ENCODE measurements at places on chromosomes 2 and 18.
A peak's percentile ranks its signal among the peaks of the same experiment; 100 is the strongest.

DNA sequence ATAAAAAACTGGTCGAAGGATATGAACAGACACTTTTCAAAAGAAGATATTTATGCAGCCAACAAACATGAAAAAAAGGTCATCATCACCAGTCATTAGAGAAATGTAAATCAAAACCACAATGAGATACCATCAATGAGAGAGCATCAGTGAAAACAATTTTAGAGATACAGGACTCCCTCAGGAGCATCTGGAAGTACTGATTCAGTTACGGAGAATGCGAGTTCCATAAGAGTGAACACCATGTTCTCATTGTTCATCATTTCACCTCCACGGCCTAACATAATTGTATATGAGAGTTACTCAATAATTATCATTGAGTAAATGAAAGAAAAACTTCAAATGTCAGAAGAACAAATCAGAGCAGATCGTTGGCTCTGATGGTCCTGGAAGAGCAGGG lies 140.9 kb upstream of the TANK start:
- DNase-seq: no peak

DNA sequence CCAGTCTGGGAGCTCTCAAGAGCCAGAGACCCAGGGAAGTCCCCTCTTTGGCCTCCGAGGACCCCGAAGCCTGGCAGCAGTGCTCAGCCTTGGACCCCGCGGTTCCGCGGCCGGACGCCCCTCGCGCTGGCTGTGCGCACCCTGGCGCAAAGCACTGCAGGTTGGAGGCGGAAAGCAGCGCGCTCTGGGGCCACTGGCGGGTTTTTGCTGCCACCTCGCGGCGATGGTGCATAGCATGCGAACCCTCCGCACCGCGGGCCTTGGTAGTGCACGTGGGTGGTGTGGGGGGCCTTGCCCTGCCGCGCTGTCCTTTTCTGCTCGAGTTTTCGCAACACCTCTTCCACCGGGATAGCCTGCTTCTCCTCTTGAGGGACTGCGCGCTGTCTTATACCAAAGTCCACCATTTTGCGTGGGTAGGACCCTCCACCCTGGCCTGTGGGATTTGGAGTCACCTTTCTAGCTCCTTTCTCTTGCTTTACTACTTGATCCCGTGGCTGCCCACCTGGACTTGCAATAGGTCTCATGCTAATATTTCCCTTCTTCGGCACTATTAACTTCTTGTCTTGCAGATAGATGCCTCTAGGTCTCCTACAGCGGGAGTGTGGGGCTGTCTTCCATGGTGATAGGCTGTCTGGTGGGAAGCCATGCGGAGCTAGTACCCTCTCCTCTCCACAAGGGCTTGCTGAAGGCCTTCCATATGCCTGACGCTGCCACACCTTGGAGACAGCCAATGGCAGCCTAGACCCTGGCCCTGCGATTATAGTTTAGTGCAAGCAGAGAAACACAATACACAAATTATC lies 14.3 kb downstream of the SIX3 start:
- DNase-seq: peak; percentile 87

GRCh38 chr2:13821255-13821880 lies 811.1 kb upstream of the LRATD1 start:
- no peak for DNase-seq

DNA sequence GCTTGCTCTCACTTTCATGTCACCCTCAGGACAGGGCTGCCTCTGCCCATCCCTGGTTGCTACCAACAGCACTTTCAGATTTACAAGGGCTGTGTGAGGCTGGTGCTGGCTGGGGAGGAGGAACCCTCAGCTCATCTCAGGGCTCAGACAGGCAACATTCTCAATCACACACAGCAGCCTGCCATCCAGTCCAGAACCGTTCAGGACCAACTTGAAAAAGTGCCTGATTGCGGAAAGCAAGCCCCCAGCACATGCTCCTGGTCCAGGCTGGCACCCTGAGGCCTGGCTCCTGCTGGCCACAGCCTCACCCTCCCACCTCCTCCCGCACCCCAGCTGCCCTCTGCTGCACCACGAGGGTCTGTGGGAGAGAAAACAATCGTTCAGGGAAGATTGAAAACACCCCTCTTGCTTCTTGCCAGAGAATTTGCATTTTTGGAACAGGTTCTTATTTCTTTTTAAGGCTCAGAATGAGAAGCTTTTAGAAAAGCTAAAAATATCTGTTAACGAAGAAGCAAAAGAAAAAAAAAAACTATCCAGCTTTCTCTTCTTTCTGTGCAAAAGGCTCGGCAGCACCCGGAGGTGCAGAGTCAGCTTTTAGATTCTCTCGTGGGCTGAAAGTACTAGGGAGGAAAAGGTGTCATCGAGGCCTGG lies 403.8 kb upstream of the ID2 start:
- DNase-seq: no peak

- no peak for DNase-seq
Measured at GRCh38 chr2:27857417-27858172, 32.6 kb downstream of the RBKS start.

DNA sequence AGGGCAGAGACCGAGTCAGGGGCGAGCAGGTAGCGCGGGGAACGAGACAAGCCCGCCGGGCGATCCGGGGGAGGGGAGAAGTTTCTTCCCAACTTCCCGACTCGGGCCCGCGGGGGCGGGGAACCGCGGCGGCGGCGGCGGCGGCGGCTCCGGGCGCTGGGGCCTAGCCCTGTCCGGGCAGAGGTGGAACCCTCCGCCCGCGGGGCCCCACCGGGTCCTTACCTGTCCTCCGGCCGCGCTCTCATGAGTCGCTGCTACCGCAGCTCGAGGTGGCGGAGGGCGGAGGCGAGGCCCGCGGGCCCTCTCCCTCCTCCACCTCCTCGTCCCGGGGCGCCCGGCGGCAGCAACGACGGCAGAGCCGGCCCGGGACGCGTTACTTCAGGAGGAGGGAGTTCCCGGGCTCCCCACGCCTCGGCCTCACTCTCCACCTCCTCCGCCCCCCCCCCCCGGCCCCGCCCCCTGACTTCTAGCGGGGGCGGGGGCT lies at the start of gene YES1:
Gene YES1, minus strand, starts transcription at position 351 of the 484 bp plus-strand sequence. CDS start 55,415 bp downstream, outside the sequence.
- DNase-seq: no peak

DNA sequence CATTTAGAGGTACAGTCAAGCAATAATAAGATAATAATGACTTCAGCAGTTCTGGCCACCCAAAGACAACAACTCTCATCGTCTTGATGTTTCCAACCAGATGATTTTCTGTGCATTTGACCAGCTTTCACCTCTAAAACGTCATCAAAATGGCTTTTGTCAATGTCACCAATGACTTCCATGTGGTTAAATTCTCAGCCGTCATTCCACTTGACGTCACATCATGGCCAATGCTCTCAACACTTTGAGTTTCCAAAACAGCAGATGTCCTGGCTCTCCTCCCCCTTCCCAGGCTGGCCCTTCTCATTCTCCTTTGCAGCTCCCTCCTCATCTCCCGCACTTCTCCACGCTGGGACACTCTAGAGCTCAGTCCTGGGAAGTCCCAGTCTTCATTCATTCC lies 258.3 kb downstream of the BCL2 start:
- DNase-seq: no peak

GRCh38 chr18:56034949-56035348 lies 447.0 kb upstream of the TCF4 start:
- DNase-seq: no peak

- no peak for DNase-seq
Measured at GRCh38 chr2:56674084-56674483, 490.3 kb downstream of the CCDC85A start.

DNA sequence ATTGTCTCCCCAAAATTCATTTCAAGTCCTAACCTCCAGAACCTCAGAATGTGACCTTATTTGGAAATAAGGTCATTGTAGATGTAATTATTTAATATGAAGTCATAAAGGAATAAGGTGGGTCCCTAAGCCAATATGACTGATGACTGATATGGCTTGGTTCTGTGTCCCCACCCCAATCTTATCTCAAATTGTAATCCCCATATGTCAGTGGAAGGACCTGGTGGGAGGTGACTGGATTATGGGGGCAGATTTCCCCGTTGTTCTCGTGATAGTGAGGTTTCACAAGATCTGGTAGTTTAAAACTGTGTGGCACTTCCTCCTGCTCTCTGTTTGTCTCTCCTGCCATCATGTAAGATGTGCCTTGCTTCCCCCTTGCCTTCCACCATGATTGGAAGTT lies 43.0 kb upstream of the BCL11A start:
- DNase-seq: no peak

GRCh38 chr2:10573709-10574108 lies 116.1 kb downstream of the NOL10 start:
- DNase-seq: no peak

DNA sequence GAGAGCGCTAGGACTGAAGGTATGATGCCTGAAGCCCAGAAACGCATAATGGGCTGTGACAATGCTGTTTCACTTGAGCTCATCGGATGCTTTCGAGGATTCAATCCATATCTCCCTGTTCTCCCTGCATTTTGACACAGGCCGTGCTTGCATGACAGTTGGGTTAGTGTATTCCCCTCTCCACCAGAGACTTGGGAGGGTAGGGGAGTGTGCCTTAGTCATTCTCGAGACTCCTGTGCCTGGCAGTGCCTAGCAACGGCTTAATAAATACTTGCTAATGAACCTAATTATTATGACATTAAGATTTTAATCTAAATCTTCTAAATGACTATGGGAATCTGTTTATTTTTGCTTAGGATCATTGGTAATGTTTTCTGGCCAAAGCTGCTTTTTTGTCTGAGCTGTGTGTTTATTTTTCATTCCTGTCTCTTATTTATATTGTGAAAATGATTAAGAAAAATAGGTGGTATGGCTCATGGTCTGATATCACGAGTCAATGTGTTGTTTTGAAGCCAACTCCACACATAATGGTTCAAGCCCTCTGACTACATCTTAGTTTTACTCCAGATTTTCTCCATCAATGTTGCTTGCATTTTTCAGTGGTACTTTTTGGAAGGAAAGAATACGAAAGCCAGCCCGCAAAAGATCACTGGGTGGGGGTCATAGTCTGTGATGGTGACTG lies 61.3 kb downstream of the NEDD4L start:
- no peak for DNase-seq

GRCh38 chr2:198214114-198214596 lies 409.8 kb downstream of the PLCL1 start:
- DNase-seq: no peak

GRCh38 chr2:158573739-158574138 lies 117.0 kb downstream of the PKP4 start:
- DNase-seq: no peak

GRCh38 chr18:62389761-62390481 lies 64.8 kb downstream of the TNFRSF11A start:
- DNase-seq: no peak

GRCh38 chr2:144040834-144041233 lies 479.1 kb downstream of the ZEB2 start:
- DNase-seq: no peak

GRCh38 chr2:27672723-27673486 lies 9.2 kb downstream of the SLC4A1AP start:
- no peak for DNase-seq

DNA sequence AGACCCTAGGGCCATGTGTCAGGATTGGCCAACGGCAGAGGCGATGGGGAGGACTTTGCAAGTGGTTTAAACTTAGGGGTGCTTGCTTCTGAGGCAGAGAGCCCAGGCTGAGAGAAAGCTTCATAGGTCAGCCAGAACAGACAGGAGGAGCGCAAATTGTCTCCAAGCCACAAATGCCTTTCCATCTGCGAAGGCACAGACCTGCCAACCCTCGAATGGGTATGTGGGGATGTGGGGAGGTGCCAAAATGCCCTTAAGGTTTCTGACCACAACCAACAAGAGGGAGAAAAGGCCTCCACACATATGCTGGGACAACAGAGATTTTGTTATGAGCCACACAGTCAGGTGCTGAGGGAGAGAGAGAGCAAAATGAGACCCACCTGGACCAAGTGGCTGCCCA lies 283.6 kb downstream of the CYP26B1 start:
- no peak for DNase-seq

- no peak for DNase-seq
Measured at GRCh38 chr2:164595031-164595430, 26.3 kb downstream of the GRB14 start.

GRCh38 chr18:45034179-45034578 lies 353.5 kb downstream of the SETBP1 start:
- DNase-seq: no peak

- no peak for DNase-seq
Measured at GRCh38 chr18:677145-677544, 19.7 kb downstream of the TYMS start.

GRCh38 chr2:75737961-75738360 lies 27.2 kb upstream of the GCFC2 start:
- DNase-seq: no peak

GRCh38 chr18:49161627-49162026 lies 210.9 kb upstream of the SMAD7 start:
- no peak for DNase-seq

DNA sequence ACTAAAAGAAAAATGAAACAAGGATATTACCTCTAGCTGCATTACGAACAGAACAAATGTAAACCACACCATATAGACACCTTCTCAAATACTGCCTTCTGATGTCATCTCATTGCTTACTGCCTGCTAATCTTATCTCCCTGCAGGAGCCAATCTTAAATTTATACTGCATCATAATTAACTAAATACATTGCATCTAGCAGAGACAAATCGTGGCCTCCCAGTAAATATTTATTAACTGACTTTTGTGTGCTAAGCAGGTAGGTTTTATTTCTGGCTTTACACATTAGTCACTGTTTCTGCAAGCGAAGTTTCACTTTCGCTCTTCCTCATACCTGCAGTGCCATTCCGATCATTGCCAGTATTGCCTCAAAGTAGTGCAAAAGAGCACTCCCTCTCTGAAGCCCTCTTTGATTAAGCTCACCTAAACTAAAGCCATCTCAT lies 67.5 kb downstream of the SPATS2L start:
- DNase-seq: peak; percentile 61

- peak; percentile 99 for DNase-seq
Measured at GRCh38 chr2:88016086-88016959, at the start of gene RNU2-63P. Gene RNU2-63P (minus strand): TSS chr2:88016547.

DNA sequence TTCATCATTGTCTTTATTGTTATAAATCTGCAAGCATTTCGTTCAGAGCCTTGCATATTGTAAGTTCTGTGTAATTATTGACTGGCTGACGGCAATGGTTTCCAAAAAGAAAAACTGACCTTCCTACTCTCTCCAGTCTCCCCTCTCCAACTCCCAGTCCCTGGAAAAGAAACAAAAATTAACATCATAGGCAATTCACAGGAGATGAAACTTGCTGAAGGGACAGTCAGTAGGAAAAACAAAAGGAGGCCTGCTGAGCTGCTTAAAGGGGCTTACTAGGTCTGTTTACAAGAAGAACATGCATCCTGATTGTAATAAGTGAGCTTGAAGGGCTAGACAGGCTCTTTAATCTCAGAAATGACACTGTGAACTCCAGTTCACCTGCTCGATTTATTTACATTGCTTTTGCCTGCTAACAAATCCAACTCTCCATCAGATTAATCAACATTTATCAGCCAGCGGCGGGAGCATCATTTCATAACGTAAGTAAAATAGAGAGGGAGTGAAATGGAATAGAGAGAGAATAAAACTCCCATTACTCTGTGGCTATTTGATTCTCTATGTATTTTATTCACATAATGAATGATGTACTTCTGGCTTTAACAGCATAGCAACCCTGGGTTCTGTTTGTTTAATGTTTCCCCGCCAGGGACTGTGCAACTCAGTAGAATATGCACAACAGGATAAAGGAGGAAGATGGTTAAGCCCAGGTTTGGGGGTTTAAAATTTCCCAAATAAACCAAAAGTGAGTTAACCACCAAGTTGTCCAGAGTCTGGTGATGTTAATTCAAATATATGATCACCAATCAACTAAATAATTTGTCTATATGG lies 256.7 kb upstream of the SETBP1 start:
- DNase-seq: no peak

All from NAMALWA (cell line).